ENCODE measurements at places on chromosomes 13 and 19. TPM values are rescaled to one million over a fixed set of nuclear protein-coding genes. Genes with fewer than 3 reads are reported as not detected.

DNA sequence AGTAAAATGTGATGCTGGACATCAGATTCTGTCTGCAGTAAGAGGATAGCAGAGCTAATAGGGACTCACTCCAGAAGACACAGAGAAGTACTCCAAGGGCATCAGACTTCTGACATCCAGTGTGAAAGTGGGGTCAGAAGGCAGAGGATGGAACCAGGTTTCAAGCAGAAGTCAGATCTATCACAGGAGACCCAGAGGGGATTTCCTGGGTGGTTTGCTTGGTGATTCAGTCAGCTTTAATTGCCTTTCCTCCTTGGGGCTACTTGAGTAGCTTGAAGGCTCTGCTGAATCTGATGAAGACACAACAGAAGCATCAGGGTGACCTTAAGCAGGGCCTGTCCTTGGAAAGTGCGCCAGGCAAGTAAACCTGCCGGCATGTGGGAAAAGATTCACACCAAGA, 300.6 kb downstream of the COG6 start:
- no peak for DNase-seq

Gene KLK12
- total RNA-seq = not detected

Gene CYP2A6
- total RNA-seq = not detected

- DNase-seq = no peak
These were observed 3.0 kb upstream of the IL12RB1 start for GRCh38 chr19:18089726-18090125.

DNA sequence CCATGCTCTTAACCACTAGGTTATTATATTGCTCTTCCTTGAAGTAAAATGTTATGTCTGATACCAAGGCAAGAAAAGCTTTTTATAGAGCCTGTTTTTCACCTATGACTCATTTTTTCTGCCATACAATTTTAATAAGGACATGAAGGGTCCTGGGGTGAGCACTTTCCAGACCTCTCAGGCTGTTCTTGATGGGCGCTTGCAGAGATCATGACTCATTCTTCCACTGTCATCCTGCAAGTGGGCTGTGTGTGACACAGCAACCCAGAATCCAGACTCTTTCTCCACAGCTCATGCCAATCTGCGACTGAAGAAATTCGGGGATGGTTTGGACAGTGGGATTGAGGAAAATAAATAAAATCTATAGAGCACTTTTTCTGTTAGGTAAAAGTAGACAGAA, 506.7 kb upstream of the NBEA start:
- DNase-seq = no peak

Gene OLFM2
- total RNA-seq = 56.6 TPM

DNA sequence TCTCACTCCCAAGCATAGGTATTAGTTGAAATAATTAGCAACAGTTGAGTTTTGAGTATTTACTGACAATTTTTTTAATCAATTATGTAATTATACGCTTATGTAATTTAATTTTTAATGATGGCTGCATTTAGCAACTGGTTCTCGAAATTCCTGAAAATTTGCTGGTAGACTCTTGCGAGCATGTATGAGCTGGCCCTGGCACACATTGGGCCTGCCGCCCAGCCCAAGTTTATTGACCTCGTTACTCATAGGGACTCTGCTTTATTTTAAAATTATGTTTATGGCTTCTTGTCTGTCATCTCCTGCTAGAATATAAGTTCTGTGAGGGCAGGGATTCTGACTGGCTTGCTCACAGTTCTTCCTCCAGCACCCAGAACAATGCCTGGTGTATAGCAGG, 6.7 kb downstream of the KLK14 start:
- no peak for DNase-seq

Data from cerebellum (tissue), 4 donors.